ENCODE measurements at places on chromosomes 6 and 20.
A peak's percentile ranks its signal among the peaks of the same experiment; 100 is the strongest.

DNA sequence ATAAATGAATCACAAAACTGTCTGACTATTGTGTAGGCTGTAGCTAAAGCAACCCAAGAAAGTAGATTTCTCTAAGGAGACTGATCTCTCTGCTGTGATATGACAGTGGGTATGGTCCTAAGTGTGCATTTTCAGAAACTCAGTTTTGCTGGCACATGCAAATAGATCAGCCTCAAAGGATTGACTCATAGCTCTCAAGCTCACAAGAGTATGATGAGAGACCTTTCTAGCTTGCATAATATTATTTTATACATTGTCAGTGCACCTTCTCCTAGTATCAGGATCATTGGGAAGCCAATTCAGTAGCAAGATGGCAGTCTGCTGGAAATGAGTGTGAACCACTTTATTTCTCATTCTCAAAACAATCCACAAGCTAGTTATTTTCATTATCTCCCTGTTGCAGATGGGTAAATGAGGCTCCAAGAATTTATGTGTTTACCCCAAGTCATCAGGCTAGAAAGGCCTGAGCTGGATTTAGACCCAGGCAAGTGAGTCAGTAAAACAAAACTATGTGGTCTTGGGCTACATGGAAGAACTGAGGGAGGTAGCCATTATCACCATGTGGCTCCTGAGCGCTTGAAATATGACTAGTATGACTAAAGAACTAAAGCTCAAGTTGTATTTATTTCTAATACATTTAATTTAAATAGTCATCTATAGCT, 27.9 kb upstream of the PLCB4 start:
- no peak for DNase-seq

- no peak for DNase-seq
Observed at GRCh38 chr20:588476-588875, 21.6 kb downstream of the TCF15 start.

DNA sequence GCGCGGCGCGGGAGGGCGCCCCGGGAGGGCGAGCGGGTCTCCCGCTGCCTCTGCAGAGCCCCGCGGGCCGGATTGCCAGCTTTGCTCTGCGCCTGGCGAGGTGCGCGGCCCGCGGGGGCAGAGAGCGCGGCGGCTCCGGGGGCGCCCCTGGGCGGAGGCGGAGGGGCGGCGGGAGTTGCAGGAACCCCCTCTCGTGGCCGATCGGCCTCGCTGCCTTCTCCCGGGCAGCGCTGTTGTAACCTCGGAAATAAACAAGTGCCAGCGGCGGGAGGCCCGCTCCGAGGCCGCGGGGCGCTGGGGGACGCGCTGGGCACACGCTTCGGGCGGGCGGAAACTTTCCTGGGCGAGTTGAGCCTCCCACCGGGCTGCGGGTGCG, 1.2 kb downstream of the CDH4 start:
- DNase-seq: no peak

GRCh38 chr20:45857882-45858216, 435 bp downstream of the ZSWIM3 start:
- DNase-seq: peak; percentile 57

DNA sequence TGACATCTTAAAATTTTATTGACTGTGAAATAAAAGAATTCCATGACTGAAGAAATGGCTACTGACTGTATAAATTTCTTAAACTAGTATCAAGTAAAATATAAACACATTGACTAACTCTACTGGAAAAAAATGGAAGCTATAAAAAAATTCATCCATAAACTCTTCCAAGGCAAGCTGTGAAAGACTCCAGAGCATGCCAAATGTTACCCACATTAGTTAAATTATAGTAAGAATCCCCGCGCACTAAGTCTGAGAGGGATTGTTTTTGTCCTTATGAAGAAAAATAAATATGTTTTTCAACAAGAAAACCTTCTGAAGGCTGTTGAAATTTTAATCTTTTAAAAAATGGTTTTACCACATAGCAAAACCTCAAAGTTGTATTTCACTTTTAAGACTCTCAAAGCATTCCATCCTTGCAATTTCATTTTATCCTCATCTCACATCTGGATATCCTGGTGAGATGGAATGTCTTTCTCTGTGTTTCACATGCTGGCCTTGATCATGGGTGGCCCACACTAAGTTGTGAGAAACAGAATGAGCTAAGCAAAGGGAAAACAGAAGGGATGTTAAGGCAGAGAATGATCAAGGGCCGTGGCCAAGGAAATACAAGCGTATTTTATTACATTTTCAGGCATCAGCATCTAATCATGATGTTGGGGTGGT, 732.5 kb downstream of the KIF16B start:
- DNase-seq: no peak

DNA sequence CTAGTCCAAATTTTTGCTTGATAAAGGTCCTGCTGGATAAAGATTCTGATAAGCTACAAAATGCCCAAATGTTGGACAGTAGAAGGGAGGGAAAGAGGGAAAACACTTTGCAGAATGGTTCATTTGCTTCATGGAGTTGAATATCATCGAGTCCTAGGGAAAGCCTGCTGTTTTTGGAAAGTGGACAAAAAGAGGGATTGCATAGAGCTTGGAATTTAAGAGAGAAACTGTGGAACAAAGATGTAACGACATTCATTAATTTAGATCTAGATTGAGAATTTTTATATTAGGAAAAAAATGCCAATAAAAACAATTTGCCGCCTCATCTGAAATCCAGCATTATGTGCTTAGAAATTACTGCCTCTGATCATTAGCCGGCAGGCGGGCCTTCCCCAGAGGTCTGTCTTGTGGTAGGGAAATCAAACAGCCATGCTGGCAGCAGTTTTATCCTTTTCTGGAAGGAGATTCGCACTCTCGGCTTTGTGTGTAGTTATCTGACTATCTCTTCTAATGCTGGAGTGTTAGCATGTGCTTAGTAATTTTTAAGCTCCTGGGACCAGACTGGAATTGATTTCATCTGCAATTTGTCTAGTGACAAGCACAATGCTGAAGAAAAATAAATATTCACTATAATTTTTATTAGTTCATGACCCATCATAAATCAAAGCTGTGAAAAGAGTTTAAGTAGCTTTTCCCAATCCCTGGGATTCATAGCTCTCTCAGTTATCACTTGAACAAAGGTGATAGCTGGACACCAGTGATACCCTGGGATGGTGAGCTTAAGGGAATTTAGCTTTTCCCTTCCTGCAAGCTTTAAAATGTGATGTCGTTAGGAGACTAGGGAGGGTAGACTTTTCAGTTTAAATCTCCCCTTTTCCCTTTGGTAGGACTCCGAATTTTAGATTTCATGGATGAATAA, 329.5 kb downstream of the PRL start:
- no peak for DNase-seq

- no peak for DNase-seq
Observed at GRCh38 chr6:127576874-127577273, at the start of gene C6orf58. C6orf58 (plus strand) TSS chr6:127577174; CDS start chr6:127577186, 12 bp downstream.

DNA sequence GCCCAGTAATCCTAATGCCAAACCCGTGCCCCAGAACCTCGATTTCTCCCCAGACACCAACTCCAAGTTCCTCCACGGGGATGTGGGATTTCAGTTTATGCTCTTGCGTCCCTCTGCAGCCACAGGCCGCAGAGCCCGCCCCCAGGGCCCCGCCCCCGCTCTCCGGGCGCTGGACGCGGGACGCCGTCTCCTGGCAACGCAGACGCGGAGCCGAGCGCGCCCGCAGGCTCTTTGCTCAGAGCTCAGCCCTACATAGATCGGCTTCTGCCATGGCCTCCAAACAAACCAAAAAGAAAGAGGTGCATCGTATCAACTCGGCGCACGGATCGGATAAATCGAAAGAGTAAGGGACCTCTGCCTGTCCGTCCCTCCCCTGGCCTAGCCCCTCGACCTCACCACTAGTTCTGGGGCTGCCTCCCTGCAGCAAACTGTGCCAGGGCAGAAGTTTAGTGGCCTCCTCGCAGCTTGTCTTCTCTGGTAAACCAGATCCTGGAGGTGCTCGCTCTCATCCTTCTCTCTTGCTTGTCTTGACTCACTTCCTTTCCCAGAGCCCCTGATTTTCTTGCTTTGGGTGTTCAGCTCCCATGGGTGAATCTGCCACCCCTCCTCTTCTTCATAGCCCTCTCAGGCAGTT, at the start of gene ADGB:
TSS of gene ADGB (plus strand) at position 201 of the 634 bp plus-strand sequence. CDS start at position 270, 69 bp downstream.
- no peak for DNase-seq

DNA sequence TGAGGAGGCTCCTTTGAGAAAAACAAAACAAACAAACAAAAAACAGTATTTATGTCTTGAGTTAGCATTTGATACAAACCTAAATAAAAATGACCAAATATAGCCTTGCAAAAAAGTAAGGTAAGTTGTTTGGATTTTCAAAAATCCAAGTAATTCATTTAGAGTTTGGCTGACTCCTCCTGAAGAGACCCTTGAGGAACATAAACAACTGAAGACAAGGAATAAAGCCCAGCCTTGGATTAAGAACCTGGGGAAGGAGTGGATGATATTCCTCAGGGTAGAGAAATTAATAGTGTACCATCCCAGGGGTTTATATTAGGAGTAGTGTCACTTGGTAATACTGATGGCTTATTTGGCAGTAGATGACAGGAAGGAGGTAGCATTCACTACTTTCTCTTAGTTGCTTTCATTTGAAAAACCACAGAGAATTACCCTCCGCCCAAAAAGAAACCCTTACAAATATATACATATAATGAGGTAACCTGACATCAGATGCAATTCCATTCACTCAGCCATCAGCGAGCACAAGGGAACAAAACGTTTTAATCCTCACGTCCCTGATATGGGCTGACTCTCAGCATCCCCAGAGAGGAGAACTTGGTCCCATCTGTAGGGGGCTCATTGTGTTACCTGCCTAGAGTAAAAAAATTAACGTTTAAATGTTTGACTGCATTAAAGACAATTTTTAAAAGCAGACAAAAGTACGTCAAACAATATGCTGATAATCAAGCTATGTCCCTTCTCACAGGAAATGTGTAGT, 57.0 kb downstream of the SOBP start:
- no peak for DNase-seq

DNA sequence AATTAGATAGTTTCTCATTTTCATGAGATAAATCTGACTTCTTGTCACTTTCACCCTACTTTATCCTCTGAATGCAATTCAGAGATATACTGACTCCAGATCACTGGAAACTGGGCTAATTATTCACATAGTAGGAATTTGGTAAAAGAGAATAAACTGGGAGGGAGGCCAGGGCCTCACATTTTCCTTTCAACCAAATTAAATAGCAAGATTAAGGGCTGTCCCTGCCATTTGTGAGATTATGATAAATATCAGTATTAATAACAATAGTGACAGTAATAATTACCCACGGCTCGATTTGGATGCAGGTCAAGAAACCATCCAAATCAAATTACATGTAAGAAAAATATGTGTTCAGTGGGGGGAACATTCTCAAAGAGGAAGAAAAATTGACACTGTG, 140.5 kb downstream of the CD83 start:
- DNase-seq: no peak

GRCh38 chr6:131040866-131041265, 22.2 kb downstream of the EPB41L2 start:
- no peak for DNase-seq

DNA sequence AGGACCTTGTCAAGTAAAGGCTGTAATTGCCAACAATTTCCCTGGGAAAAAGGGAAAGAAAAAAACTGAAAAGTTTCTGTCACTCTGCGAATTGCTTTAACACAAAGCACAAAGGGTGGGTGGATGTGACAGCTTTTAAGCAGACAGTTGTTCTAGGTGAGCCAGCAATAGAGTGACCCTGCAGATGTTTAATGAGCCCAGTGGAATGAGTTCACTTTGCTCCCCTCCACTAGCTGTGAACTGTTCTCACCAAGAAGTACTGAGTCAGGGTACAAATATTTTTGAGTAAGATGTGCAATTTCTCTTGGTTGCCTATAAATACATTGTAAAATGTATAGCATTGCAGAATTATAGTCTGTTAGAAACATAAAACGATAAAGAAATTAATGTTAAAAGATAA, 26.2 kb upstream of the LRRC1 start:
- DNase-seq: no peak

DNA sequence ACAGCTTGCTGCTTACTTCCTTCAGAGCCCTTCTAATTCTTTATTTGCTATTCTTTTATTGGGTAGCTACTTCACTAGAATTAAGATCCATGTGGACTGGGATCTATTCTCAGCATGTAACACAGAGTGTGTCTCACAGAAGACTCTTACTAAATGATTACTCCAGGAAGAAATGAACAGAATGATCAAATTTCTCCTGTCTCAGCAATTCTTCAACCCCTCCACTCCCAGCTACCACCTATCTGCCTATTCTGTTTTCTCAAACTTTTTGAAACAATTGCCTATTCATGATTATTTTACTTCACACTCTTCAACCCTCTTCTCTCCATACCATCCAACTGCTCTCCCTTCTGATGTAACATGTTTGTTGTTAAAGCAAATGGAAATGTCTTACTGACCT, 132.6 kb downstream of the BTBD9 start:
- DNase-seq: no peak

DNA sequence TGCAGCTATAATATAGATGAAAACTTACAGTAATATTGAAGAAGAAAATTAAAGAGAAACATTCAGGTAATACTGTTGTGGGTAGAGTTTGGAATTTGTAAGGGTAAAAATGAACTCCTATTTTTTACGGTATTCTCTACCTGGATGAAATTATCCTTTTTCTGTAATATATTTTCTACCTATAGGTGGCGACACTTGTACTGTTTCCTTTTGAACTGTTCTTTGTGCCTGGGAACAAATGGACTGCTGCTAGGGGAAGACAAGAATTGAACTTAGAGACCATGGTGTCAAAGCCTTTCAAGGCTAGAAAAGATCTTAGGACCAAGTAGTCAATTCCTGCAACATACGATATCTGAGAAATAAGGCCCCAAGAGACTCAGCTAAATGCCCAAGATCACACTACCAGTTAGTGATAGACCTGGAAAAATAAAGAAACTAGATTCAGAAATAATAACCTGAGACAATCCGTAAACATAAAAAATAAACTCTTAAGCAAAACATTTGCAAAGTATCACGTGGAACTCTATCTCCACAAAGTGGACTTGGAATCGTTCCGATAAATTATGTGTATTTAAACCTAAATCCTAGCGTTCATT, 383.8 kb downstream of the TFAP2A start:
- DNase-seq: no peak

- no peak for DNase-seq
Observed at GRCh38 chr6:41442800-41443501, 103.2 kb upstream of the FOXP4 start.

- no peak for DNase-seq
Observed at GRCh38 chr20:63155266-63156165, 60.4 kb downstream of the YTHDF1 start.

- no peak for DNase-seq
Observed at GRCh38 chr6:69138893-69139494, 503.9 kb downstream of the ADGRB3 start.

- DNase-seq: no peak
Observed at GRCh38 chr6:44251576-44252524, 4.9 kb downstream of the HSP90AB1 start.

- no peak for DNase-seq
Observed at GRCh38 chr20:52676283-52676995, 295.7 kb upstream of the TSHZ2 start.

- DNase-seq: no peak
Observed at GRCh38 chr6:164262348-164262747, 847.8 kb downstream of the QKI start.

All from activated CD4-positive, alpha-beta T cell treated with anti-CD3 and anti-CD28 coated beads, Interleukin-2, amount 10 ng/mL, durations not matched to agents 7 days and 5 days (primary cell).